ENCODE measurements at places on chromosomes 11 and 22.

GRCh38 chr11:119892311-119892808, 163.4 kb upstream of the NECTIN1 start:
- DNase-seq: no peak

- DNase-seq: no peak
These were observed 64.7 kb upstream of the FAT3 start for GRCh38 chr11:92159931-92160330.

DNA sequence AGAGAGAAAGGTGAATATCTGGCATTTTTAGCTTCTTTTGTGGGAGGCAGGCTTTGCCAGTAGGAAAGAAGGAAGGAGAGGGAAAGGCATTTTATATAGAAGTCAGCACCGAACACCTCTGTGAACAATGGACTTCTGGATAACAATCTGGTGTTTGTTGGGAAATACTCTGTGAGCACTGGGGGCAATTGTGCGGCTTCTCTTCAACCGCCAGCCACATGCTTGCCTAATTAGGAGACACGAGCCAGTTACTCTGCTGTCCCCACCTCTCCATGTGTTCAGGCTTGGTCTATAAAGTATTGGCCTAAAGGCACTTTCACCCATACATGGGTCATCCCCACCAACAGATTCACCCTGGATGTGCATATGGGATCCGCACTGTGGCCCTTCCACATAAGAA, 523.6 kb downstream of the NTM start:
- DNase-seq: no peak

DNA sequence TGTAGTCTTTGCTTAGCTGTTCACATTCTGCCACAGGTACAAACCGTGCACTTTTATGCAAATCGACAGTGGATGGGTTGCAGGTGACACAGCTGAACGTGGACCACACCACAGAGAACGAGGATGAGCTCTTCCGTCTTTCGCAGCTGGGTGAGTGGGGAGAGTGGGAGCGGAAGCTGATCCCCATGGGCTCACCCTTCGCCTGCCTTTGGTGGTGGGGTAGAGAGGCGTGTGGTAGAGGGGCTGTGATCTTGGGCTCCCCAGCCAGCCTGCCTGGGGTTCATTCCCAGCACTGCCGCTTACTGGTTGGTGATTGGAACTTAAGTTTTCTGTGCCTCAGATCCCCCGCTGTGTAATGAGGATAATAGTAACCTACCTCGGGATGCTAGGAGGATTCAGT, 19.1 kb downstream of the TAB1 start:
- no peak for DNase-seq

DNA sequence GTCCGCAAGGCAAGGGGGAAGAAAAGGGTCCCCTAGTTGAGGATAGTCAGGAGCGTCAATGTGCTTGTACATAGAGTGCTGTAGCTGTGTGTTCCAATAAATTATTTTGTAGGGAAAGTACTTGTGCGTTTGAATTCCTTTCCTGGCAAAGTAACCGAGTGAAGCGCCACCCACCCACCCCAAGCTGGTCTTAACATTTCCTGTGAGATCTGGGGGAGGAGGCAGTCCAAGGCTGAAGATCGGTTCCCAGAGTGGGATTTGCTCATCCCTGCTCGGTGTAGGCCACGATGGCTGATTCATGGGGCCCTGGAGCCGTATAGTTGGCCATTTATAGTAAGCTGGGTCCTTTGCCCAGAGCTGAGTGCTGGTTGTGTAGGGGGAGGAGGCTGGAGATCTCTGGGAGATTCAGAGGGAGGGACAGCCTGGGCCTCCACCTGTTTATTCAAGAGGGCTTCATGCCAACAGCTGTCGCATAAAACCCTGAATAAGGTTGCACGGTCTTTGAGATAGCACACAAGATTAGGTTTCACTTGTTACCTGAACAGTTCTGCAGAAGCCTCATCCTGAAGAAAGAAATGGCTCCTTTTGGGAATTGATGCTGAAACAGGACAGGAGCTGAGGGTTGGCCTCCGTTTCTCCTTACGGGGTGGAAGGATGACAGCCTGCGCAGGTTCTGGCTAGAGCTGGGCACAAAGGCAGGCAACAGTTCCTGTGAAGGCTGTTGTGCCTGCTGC, 2.4 kb downstream of the ATF4 start:
- no peak for DNase-seq

DNA sequence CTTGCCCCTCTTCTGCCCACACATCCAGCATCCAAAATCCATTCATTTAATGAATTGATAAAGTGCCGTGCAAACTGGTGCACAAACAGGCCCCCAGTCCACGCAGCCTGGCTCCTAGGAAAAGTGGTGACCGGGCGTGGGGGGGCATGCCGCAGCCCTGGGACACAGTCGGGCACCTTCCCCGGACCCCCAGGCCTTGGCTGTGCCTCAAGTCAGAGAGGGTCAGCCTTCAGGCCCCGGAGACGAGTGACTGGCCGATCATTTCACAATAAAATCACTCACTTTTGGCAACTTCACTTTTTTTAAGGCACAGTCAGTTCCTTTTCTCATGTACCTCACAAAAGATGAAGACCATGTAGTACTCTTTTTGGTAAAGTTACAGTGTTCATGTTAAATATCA, 8.0 kb downstream of the CDPF1 start:
- DNase-seq: no peak

- DNase-seq: no peak
These were observed 5.1 kb upstream of the APLP2 start for GRCh38 chr11:130064596-130064995.

DNA sequence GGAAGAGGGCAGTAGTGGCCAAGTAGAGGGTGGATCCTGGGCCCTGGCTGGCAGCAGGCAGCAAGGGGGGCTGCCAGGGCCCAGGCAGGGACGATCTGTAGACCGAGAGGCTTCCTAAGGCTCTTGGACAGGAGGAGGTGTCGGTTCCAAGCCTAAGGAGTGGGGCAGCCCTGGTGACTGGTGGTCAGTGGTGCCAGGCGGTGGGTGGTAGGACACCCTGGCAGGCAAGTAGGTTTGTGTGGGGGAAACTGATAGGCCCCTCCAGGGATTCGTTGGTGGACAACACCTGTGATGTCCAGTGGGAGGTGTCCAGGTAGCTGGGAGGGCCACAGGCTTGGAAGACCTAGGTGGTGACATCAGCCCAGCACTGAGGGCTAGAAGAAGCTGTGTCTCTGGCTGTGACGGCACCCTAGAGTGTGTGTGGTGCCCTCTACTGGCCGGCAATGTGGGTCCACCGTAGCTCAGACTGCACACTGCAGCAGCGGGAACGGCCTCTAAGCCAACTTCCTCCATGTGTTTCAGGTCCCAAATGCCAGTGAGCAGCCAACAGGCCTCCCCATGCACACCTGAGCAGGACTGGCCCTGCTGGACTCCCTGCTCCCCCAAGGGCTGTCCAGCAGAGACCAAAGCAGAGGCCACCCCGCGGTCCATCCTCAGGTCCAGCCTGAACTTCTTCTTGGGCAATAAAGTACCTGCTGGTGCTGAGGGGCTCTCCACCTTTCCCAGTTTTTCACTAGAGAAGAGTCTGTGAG, 9.4 kb upstream of the SAMM50 start:
- peak; percentile 37 for DNase-seq

- DNase-seq: no peak
These were observed 26.1 kb upstream of the CARD16 start for GRCh38 chr11:105071089-105071732.

Data from activated CD8-positive, alpha-beta memory T cell treated with anti-CD3 and anti-CD28 coated beads for 48 hours (primary cell).